GM04503 (cell line): ENCODE measurements at places on chromosomes 1 and 21.
A peak's percentile ranks its signal among the peaks of the same experiment; 100 is the strongest.

- no peak for DNase-seq
Observed at GRCh38 chr1:54863267-54863665, 23.7 kb downstream of the DHCR24 start.

GRCh38 chr21:41465176-41465781 lies 39.2 kb downstream of the MX1 start:
- no peak for DNase-seq

DNA sequence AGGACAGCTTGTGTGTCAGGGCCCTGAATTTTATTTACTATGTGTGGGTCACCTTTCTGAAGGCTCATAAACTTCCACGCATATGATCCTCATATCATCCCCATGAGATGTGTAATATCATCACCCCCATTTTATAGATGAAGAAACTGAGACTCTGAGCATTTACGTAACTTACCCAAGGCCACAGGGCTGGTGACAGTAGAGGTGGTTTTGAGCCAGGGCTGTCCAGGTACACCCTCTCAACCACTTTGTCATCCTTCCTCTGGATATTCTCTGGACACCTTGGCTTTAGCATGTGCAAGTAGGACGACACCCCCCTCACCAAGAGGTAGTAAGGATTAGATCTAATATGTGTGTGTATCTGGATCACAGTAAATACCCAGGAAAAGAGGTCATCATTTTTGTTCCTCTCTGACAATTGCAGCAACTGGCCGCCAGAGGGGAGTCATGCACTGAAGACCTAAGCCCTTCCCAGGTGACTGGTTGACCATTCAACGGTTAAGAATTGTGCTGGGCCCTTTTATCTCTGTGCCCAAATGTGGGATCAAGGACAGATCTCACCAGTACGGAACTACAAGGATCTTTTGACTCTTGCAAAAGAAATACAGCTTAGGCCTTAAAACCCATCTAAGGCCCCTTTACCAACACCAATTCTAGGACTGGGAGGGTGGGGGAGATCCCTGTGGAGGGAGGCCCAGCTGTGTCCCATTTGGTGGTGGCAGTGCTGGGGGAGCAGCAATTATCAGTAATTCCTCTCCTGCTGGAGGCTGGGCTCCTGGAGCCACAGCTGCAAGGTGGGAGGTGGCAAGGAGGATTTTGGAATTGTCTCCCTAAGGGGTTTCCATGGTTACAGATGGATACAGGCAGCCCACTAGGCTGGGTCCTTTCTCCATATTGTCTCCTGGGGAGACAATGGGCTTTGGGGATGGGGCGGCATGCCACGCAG lies 13.7 kb upstream of the E2F2 start:
- DNase-seq: no peak

GRCh38 chr1:36398370-36398977 lies 766 bp upstream of the LSM10 start:
- no peak for DNase-seq

- no peak for DNase-seq
Observed at GRCh38 chr1:228825840-228826484, 90.7 kb downstream of the RHOU start.

DNA sequence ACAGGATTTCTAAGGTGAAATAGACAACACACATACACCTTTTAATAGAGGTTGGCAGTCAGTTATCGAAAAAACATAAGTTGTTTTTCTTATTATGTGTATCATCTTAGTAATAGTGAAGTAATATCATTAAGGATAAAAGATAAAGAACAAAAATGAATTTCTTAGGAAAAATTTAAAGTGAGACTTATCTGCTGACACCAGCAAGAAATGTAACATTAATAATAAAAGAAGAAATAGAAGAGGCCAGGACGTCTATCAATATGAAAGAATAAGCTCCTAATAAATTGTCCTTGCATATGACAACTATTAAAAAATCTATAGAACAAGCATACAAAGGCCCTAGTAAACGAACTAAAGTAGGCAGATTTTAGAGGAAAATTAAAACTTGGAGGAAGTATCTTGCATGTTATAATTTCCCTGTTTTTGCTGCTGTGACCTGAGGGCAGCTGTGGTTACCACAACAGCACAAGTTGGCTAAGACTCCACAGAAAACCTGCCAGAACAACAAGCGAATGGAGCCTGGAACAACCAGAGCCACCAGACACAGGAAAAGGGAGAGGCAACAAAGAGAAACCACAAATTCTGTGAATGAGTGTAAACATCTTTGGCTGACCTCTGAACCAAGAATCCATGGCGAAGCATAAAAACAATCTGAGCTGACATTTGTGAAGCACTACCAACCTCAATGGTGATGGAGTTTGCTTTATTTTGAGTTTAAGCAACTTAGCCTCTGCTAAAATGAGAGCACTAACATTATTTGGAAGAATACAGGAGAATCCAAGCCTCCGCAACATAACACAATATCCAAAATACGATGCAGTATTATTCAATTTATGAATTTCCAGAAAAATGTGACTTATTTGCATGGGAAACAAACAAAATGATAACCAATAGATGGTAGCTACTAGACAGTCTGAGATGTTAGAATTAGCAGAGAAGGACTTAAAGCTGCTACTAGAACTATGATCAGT lies 207.5 kb downstream of the KCNT2 start:
- DNase-seq: peak; percentile 70

DNA sequence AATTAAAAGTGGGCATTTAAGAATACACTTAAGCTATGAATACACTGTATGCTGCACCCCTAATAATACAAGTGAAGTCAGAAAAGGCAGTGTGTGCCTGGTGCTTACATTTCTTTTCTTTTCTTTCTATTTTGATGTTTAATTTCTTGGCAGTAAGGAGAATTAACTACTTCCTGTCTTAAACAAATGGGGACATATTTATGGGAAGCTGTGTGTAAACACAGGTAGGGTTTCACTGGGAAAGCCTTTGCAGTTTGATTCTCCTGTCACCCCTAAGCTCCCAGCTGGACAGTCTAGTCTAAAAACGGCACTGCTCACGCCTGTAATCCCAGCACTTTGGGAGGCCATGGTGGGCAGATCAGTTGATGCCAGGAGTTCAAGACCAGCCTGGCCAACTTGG lies 146.0 kb downstream of the MIS18A start:
- no peak for DNase-seq

DNA sequence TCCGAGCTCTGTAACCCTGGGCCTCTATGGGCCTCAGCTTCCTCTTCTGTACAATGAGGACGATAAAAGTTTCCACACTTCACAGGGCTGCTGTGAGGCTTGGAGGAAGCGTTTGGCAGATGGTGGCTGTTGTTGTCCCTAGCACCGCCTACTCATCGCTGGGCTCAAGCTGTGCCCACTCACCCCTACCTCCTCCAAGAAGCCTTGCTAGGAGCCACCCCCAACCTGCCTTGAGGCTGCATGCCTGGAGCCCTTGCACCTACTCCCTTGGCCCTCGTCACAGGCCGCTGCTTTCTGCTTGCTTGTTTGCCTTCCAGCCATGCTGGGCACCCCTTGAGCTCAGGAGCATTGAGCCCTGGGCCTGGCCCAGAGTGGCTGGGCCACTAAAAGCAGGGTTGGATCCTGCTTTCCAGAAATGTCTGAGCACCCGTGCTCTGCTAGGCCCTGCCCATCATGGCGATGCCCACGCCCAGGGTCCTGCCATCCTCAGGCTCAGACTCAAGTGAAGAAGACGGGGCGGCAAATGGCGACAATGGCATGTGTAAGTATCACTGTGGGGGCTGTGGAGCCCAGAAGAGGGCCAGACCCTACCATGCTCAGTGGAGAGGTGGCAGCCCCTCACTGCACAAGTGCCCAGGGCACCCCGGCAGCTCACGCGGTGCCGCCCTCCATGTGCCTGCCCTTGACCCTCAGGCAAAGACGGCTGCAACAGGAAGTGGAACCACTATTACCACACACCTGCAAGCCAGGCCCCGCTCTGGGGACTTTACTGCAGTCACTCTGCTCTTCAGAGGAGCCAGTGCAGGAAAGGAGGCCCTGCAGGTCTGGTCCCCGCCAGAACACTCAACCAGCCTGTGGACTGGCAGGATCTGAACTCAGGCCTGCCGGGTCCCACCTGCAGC lies 9.5 kb downstream of the SH3BGRL3 start:
- no peak for DNase-seq

- DNase-seq: no peak
Observed at GRCh38 chr1:172893146-172893841, 157.4 kb downstream of the TNFSF18 start.

- no peak for DNase-seq
Observed at GRCh38 chr1:210143465-210144062, 89.0 kb upstream of the SERTAD4 start.

DNA sequence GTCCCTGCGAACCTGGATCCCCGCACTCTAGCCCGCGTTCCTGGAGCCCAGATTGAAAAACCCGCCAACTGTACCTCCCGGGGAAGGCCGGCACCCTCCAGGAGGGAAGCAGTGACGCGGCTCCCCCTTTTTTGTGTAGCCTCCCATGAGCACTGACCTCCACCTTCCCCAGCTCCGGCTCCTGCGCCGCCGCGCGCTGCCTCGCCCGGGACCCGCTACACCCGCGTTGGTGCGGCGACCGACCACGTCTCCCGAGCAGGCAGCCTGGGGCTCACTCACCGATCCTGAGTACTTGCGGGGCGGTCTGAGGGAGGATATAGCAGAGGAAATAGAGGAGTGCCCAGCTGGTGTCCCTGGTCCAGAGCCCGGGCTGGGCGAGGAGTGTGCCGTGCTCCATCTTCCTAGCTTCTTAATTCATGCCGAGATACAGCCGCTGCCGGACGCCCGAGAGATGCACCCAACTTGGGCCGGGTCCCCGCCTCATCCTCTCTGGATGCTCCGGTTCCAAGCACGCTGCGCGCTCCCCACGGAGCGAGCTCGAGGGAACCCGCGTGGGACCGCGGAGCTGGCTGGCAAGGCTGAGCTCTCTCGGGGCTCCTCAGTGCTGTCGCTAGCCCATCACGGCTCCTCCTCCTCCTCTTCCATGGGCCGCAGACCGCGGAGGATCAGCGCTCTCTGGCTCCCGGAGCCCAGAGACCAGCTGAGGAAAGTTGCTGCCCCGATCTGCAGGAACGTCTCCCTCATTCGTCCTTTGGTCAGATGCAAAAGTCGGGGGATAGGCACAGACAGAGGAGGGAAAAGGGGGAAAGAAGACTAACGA lies 482 bp downstream of the GRIK1 start:
- no peak for DNase-seq

GRCh38 chr1:109265741-109266330 lies 16.5 kb downstream of the CELSR2 start:
- no peak for DNase-seq

- DNase-seq: peak; percentile 95
Observed at GRCh38 chr21:39633770-39634181, 21.0 kb downstream of the B3GALT5 start.

GRCh38 chr1:152349611-152350010 lies 10.2 kb downstream of the FLG2 start:
- no peak for DNase-seq

GRCh38 chr1:184633785-184634184 lies 120.9 kb downstream of the EDEM3 start:
- no peak for DNase-seq

GRCh38 chr1:206967096-206967849 lies 3.0 kb downstream of the FCAMR start:
- no peak for DNase-seq

GRCh38 chr1:192979542-192979941 lies 79.6 kb downstream of the UCHL5 start:
- DNase-seq: no peak

- DNase-seq: no peak
Observed at GRCh38 chr21:28532446-28532845, 460.2 kb downstream of the LTN1 start.

- no peak for DNase-seq
Observed at GRCh38 chr1:76237211-76237610, 162.7 kb downstream of the ST6GALNAC3 start.

- DNase-seq: no peak
Observed at GRCh38 chr1:200429221-200429751, 19.4 kb upstream of the ZNF281 start.

DNA sequence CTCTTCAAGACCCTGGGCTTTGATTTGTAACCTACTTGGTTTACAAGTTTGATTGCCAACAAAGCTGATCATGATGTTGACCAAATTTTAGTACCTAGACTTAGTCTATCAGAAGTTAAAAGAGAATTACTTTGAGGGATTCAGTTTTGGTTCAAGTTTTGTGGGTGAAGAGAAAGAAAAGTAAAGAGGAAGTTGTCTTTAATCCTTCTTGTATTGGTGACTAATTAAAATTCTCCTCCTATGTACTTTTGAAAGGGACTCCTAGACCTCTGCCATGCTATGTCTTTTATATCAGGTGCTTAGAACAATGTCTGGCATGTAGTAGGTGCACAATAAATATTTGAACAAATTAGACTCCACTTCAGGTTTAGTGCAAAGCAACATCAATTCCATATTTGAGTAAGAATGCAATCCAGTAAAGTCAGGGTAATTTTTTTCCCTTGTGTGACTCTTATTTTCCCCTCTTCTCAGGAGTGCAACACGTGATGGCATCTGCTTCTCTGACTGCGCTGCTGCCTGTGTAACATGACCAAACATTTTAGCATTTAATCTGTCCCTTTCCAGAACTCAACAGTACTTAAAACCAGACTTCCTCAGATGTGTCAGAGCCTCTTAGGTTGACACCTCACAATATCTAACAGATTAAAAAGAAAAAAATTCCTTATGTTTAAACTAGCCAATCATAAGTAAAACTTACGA lies 41.1 kb upstream of the KCNQ4 start:
- no peak for DNase-seq

GRCh38 chr1:183635099-183635605 lies 431 bp downstream of the ARPC5 start:
- no peak for DNase-seq

DNA sequence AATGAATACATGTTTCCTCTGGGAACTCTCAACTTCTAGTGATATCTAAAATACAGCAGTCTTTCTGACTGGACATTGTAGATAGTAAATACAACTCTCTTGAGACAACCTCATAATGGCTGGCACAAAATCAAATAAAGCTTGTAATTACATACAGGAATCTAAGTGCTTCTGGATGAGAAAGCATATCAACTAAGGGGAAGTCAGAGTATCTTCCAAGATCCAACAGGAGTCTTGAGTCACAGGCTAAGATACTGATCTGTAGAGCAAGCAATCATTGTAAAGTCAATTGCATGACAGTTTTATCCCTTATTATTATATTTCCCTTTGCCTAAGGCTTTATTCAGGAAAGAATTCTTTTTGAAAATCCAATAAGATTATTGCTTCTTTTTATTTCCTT lies 249.9 kb downstream of the LRRIQ3 start:
- no peak for DNase-seq
